Endothelial cell (in vitro differentiated cells): ENCODE measurements at places on chromosomes 3 and 15.

DNA sequence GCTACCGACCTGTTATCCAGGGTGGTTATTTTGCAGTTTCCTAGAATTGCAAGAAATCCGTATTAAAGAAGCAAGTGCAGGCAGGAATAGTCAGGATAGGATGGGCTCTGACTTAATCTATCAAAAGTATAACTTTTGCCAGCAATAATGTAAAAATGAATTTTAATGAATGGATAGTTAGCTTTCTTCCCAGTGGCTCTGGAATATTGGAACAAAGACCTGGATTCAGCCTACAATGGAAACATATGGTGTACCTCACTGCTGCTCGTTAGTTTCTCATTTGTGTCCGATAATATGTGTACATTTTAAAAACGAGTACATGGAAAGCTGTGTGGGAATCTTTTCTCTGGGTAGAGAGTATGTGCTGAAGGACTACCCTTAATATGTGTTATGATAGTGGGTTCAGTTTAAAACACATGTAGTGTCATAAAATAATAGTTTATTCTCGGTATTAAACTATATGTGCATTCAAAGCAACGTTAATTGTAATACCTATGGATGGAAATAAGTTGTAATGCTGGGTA lies 805 bp downstream of the SERPINI1 start:
- no peak for DNase-seq

DNA sequence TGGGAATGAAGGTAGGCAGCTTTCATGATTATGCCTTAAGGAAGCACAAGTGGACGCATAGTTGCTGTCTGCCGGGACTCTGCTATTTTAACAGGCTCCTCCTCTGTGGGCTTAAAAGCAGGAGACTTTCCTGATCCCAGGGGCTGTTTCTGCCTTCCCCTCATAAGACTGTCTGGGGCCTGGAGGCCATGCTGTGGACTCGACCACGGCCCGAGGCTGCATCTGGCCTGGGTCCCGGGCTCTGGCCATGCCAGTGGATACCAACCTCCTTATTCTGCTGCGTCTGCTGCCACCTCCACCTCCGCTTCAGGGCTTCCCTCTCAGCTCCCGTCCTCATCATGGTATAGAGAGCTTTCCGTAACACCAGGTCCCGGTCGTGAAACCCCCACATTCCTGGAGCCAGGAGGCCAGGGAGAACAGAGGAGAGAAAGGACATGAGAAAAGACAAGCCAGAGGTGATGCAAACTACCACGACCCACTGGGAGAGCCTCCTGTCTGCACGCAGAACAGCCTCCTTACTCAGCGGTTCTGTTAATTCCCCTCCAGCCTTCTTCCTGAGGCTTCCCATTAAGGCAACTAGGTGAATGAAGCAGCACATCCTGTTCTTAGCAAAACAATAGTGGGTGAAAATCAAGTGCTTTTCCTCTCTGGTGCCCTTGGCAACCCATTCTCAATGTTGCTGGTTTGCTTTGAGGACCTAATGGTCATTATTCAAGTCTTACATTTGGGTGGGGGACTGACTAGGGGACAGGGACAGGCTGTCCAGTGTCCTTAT lies 200.5 kb downstream of the KLF13 start:
- DNase-seq = no peak

DNA sequence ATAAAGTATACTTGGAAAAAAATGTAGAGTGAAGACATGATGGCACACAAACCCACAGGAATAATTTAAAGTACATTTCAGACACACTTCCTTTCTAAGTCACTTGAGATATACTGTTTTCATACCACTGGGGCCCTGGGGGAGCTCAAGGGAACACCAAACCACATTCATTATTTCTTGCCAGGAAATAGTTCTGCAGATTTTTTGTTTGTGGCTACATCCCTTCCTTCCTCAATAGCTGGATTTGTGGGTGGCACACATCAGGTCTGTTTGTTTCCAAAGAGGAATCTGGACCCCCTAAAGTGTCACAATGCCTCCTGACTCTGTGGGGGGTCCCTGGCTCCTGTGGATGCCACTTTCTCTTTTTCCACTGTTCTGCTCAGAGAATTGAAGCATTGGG lies 153.5 kb upstream of the COL8A1 start:
- no peak for DNase-seq

DNA sequence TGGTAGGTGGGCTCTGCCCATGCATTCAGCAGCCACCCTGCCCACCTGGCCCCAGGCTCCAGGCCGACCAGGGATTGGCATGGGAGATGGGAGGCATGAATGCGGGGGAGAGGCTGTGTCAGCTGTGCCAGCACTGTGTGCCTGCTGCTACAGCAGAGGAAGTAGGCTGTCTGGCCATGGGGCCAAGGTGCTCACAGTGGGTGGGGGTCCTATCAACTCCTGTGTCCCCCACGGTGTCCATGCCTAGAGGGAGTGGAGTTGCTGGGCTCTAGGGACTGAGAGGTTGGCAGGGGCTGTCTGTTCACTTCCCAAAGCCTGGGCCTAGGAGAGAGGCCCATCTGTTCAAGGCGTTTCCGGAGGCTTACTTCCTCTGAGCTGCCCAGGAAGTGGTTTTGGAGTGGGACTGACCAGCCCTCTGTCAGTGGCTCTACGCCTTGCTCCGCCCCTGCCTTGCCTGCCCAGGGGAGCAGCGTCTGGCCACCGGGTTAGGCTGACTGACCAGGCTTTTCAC lies 5.8 kb downstream of the PRKCD start:
- peak; percentile 55 for DNase-seq

DNA sequence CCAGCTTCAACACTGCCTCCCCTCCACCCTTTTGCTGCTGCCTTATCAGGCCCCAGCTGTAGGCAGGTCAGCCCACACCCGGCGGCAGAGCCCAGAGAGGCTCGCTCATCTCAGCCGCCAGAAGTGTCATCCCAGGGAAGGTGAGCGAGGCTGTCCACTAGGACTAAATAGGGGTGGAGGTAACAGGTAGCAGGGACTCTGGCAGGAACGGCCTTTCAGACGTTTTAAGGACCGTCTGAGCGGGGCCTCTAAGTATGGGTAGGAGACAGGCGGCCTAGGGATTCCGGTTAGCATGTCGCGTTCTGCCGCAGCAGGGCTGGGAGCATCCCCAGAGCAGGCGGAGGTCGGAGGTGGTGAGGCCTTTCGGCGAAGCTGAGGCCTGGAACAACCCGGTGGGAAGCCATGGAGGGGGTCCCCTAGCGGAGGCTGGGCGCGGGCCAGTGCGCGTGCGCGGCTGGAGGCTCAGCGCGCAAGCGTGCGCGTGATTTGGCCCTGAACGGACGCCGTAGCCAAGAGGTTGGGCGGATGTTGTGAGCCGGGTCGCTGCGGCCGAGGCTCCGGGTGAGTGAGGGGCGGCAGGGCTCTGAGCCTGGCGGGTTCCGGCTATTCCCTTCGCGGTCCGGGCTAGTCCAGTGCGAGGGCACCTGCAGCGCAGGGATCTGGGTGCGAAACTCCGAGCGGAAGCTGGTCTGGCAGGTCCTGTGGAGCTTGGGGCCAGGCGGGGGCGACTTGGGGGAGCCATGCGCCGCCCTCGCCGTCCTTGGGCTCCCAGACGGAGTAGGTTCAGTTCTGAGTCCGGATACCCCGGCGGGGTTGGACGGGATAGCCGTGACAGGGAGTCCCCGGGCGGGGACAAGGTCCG lies at the start of the genes MST1 and RNF123:
TSS of gene MST1 (minus strand) at position 429 of the 862 bp plus-strand sequence. CDS start 783 bp downstream, outside the sequence.
TSS of gene RNF123 (plus strand) at position 512 of the 862 bp plus-strand sequence. CDS start 1,609 bp downstream, outside the sequence.
- DNase-seq = peak; percentile 95

DNA sequence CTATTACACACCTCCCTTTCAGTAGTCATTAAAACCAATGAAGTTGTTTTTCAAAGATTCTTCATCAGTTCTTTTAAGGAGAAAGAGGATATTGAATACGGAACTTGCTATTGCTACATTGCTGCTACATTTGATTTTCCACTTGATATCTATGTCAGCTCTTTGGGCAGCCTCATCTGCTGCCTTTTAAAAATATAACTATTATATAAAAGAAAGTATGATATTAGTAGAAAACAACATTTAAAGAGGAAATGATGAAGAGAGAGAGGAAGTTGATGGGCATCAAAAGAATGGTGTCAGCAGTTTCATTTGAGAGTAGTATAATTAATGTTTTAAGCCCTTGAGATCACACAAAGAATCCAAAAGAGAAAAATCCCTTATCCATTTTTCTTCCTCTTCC lies 171.4 kb downstream of the NFKBIZ start:
- DNase-seq = no peak

GRCh38 chr3:152232001-152232400 lies 36.7 kb upstream of the MBNL1 start:
- DNase-seq = no peak

- DNase-seq = no peak
Observed at GRCh38 chr3:139128803-139129202, 84.1 kb upstream of the PRR23C start.

GRCh38 chr3:69063636-69064035 lies 11.5 kb upstream of the TMF1 start:
- DNase-seq = no peak
